ENCODE measurements at places on chromosomes 2 and 18.
A peak's percentile ranks its signal among the peaks of the same experiment; 100 is the strongest.

- no peak for DNase-seq
Measured at GRCh38 chr2:189165656-189166380, 13.7 kb downstream of the COL5A2 start.

GRCh38 chr2:218003981-218004419 lies 1.2 kb upstream of the TNS1 start:
- peak; percentile 60 for DNase-seq

GRCh38 chr2:181985632-181986205 lies at the start of gene PPP1R1C:
TSS of gene PPP1R1C (plus strand) at chr2:181985853. CDS start at chr2:181986111, 258 bp downstream.
- no peak for DNase-seq

DNA sequence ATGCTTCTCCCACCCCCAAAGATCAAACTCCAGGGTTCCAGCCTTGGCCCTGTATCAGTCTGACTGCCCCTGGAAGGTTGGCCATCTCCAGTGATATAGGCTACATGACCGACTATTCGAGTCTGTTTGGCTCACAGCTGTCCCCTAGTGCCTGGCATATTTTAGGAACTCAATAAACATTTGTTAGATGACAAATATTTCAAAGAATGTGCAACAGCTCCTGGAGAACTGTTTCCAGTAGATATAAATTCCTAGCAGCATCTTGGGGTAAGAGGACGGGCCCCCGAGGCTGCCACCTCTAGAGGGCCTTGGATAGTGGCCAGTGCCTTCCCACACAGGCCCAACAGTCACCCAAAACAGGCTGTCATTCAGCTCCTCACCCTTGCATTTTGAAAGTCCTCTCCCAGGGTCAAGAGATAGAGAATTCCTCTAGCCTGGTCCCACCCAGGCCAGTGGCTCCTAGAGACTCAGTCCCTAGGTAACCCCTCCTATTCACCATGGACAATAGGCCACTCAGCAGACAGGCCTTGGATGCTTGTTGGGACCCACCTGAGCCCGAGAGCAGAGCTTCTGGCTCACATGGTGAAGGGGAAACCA lies 45.1 kb upstream of the ATP6V1B1 start:
- no peak for DNase-seq

GRCh38 chr2:13676269-13676668 lies 956.2 kb upstream of the LRATD1 start:
- DNase-seq = no peak

GRCh38 chr18:48827291-48828193 lies 123.2 kb downstream of the SMAD7 start:
- no peak for DNase-seq

GRCh38 chr2:227503433-227504406 lies 31.8 kb downstream of the AGFG1 start:
- no peak for DNase-seq

GRCh38 chr2:40512256-40512655 lies 60.4 kb upstream of the SLC8A1 start:
- DNase-seq = no peak

DNA sequence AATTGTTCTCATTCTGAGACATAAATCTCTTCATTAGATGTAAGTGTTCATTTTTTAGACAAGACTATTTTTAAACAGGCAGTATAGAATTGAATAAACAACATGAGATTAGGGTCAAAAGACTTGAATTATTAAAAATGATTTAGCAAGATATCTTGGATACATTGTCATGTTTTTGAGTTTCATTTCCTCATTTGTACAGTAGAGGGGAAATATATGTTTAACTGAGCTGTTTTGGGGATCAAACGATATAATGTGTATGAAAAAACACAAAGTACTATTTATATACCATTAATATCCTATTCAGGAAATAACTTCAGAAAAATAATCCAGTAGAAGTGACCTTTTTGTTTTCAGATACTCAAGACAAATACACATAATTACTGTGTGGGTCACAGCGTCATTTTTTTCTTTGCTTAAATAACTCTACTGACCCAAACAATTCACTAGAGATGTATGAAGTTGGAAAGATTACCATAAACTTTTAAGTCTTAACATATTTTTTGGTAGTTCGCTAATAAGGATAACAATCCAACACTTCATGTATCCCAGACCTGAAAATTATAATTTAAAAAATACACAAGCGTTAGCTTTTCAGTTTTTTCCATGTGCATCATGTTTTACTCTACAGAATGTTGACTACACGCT lies 896 bp upstream of the ASXL3 start:
- no peak for DNase-seq
